ENCODE measurements at places on chromosomes 2 and 18.

DNA sequence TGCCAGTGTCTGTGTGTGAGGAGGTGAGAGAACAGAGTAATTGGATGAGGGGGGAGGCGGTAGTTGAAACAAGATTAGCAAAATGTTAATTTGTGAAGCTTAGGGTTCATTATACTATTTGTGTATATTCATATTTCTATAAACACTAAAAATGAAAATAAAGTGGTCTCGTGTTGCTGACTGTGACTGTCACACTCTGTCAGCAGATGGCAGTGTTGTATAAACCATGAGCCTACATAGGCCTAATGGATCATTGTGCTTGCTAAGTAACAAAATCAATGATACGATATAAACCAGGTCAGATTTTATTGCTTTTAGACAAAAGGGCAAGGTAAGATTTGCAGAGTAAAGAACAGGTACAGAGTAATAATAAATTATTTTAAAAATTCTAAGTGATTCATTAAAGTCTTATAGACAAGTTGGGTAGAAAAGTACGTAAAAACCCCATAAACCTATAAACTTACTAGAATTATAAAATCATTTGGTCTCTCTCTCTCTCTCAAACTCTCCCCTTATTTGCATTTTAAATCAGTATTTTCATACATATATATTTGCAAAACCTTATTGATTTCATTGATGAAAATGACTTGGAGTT lies 182.7 kb downstream of the RPIA start:
- peak; percentile 63 for DNase-seq

DNA sequence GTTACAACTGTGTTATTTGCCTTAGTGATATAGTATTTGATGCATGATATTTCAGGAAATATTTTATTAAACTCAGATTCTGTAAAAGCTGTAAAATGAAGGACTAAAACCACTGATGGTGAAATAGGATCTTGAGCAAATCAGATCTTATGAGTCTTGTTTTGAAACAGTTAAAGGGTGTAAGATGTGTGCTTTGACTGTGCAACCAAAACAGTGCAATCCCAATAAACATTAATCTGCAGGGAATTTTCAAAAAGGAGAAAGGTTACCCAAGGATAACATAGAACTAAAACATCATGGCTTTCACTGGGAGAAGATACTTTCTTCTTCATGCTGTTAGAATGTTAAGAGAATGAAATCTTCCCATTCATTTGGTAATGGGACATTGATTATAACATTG lies 378.7 kb downstream of the PARD3B start:
- no peak for DNase-seq

DNA sequence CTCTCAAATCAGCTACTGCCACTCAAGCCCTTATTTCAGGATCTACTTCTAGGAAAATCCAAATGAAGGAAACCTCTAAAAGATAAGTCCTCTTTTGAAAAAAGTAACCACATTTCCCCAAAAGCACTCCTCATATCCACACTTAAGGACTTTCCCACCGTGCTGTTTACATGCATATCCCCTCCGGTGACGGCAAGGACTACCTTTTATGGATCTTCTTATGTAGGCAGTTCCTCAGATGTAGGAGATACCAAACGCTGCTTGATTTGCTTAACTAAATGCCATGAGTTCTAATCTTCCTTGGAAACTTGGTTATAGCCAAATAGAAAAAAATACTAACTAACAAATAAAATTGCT lies 6.9 kb upstream of the TMEM87B start:
- DNase-seq = no peak

GRCh38 chr2:58871469-58872142 lies 630.5 kb upstream of the FANCL start:
- no peak for DNase-seq

DNA sequence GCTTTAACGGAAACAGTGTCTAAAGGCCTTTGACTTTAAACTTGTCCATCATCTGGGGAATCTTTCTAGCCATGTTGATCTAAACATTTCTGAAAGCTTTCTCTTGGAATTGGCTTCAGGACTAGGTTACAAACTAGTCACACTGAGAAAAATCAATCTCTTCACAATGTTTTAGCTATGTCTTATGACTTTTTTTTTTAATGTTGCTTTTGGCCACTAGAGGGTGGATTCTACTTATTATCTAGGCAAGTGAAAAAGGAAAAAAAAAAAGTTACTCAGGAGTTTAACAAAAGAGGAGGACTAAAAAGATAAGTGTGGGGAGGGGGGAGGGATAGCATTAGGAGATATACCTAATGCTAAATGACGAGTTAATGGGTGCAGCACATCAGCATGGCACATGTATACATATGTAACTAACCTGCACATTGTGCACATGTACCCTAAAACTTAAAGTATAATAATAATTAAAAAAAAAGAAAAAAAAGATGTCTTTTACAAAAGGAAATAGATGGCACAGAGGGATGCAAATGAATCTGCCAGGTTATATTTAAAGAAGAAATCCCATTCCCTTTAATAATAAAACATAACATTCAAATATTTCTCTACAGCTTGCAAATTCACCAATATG lies 160.4 kb upstream of the PID1 start:
- DNase-seq = peak; percentile 37

GRCh38 chr2:110946902-110947301 lies 173.8 kb upstream of the BCL2L11 start:
- no peak for DNase-seq

- no peak for DNase-seq
Observed at GRCh38 chr2:23624378-23624777, 239.4 kb downstream of the KLHL29 start.

- DNase-seq = no peak
Observed at GRCh38 chr18:10936176-10937053, 213.0 kb downstream of the PIEZO2 start.

DNA sequence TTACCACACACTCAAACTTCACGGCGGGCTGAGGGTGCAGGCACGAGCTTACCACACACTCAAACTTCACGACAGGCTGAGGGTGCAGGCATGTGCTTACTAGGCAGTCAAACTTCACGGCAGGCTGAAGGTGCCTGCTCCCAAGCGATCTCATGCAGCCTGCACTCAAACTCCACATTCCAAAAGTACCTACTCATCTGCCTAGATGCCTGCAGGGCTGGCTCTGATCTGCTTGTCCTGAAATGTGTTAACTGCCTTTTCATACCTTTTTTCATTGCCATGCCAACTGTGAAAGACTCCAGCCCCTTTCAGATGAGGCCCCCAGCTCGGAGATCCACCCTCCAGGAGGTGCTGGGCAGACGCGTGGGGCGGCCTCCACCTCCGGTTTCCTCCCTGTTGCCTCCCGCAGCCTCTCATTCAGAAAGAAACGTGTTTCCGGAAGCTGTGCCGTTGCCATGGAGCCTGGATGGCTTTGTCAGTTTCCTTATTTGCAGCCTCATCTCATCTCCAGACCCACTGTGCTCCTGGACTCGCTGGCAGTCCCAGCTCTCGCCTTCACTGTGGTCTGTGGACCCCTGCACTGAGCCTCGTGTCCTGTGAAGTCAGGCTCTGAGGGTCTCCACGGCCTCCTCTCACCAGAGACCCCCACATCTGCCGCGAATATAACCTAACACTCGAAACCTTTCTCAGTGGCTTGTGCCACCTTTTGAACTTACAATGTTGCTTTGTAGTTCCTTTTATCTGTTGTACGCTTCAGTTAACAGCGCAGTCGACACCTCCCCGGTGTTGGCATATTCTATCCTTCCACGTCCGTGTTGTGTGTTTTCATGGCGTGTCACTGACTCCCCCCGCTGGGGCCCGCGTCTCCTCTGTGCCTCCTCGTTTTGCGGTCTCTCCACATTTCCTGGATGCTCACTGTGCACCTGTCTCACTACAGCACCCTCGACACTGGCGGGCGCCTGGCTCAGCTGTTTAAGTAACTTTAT lies 106.1 kb upstream of the ALKAL2 start:
- peak; percentile 52 for DNase-seq

DNA sequence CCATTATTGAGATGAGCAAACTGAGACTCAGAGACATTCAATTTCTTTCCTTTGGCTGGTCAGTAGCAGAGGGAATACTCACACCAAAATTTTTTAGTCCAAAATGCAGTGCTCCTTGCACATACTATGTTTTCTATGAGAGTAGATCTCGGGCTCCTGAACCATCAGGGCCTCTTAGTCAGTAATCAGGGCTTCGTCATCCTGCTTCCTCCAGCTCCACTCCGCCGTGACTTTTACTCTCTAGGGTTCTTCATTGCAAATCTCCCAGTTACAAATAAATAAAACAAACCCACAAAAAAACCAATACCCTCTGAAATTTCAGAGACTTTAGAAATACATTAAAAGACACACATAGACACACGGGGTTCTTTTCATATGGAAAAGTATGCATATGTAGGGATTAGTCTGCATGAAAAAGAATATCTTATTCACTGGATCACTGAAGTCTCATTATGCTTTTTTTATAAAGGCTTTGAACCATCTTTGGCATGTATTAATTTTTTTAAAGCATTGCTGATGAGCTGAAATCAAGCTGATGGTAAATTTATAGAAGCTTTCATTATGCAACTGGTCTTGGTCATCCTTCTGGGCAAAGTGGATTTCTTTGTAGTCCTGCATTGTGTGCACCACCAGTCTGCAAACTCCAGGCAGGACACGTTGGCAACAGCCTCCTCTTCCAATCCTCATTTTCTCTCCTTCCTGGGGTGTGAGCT lies 235.0 kb downstream of the ICOS start:
- no peak for DNase-seq

GRCh38 chr2:29455200-29455860 lies 340.1 kb downstream of the CLIP4 start:
- peak; percentile 12 for DNase-seq

DNA sequence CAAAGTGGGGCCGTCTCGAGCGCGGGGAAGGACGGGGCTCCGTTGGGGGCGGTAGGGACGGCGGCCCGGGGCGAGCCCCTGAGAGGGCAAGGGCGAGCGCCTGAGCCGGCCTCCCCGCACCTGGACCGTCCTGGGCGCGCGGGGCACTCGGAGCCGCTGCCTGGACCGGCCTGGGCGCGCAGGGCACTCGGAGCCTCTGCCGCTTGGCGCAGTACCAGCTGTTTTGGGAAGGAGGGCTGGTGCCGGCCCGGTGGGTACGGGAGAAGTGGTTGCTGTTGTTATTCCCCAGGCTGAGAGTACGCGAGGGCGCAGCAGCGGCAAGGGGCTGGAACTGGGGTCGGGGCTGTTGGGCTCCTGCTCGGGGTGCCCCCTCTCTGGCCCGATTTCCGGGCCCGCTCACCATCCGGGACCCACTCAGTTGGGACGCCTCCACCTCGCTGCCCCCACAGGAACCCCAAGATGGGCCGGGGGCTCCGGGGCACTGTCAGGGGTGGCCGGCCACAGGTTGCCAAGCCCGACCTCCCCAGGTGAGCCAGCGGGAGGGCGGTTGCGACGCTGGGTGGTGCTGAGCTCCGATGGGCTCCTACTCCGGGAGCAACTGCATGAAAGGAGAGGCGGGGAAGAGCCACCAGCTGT lies 579 bp downstream of the ARHGEF4 start:
- DNase-seq = no peak

DNA sequence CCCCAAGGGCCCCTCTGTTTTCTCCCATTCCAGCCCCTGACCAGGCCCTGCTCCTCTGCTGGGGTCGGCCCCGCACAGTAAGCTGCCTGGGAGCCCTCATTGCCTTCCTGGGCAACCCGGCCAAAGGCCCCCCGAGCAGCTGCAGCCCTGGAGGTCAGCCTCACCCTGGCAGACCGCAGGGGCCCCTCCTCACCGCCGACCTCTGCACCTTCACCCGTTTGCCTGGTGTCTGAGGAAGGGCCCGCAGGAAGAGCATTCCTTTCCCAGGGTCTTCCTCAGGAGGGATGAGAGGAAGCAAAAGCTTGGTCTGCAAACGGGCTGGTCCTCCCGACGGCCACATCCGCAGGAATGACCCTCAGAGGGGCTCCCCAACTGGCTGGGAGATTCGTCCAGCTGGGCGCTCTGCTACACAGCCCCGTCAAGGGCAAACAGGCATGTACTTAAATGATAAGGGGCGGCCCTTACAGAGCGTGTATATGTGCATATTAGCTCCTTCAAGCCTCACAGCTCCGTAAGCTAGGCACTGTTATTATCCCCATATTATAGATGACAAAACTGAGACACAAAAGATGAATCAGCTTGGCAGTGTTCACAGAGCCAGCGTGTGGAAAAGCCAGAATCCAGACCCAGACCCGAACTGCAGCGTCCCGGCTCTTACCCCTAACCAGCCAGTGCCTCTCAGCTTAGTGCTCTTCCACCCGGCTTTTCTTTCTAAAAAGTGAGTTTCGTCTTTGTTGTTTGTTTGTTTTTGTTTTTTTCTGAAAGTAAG lies 52.8 kb downstream of the SLC4A1AP start:
- DNase-seq = no peak

GRCh38 chr2:110866045-110866444 lies 133.7 kb downstream of the ACOXL start:
- DNase-seq = no peak

- no peak for DNase-seq
Observed at GRCh38 chr18:56910967-56911366, 235.9 kb upstream of the BOD1L2 start.

DNA sequence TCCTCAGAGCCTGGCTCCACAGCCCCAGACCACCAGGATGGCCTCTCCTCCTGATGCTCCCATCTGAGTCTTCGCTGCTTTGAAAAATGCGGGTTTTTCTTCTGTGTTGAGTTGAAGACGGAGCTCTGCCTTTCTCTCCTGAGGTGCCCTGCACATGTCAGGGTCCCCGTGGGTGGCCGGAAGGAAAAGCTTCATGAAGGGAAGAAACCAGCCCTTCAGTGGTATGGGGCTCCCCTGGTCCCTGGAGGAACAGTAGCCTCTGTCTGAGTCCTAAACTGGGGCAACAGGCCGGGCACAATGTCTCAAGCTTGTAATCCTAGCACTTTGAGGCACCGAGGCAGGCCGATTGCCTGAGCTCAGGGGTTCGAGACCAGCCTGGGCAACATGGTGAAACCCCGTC lies 54.7 kb upstream of the CAB39 start:
- DNase-seq = no peak

DNA sequence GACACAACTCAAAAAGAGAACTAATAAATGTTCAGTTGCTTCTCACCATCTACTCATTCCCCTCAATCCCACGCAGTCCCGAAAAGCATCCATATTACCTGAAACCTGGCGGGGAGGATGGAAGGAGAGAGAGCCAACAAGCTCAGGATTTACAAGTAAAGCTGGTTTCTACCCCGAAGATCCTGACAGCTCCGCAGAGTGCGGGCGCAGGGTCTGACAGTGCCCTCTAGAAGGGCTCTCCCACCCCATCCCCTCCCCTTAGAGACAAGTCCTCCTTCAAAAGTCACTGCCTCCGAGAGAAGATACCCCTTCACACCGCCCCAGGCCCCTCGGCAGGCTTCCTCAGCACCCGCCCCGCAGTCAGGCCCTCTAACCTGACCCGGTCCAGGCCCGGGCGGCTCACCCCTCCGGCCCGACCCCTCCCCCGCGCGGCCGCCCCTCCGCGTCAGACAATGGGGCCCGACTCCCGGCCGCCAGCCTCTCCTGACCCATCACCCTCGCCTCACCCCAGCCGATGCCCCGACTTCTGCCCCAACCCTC lies 550 bp downstream of the RAB1A start:
- peak; percentile 65 for DNase-seq
